ENCODE measurements at places on chromosomes 2 and 18. TPM values are rescaled to one million over a fixed set of nuclear protein-coding genes. Genes with fewer than 3 reads are reported as not detected.

Gene MTLN
- total RNA-seq = 39.7 TPM

Gene KYNU
- total RNA-seq = 0.20 TPM

Gene ADAM23
- total RNA-seq = 28.9 TPM

Gene POTEC
- total RNA-seq = under 0.01 TPM

Gene NETO1
- not detected for total RNA-seq

Gene SMARCAL1
- 22.2 TPM for total RNA-seq
